Psoas muscle (tissue), 8 donors: ENCODE measurements at places on chromosomes 5 and 9. TPM values are rescaled to one million over a fixed set of nuclear protein-coding genes. Genes with fewer than 3 reads are reported as not detected.

GRCh38 chr9:32589083-32589723 lies 16.2 kb upstream of the NDUFB6 start:
- DNase-seq, result no peak

Gene FBLL1
- polyA plus RNA-seq, result 0.05 TPM

- DNase-seq, result no peak
These were observed 233.2 kb downstream of the FBXL17 start for GRCh38 chr5:108148715-108149139.

GRCh38 chr9:117325110-117325731 lies 89.6 kb downstream of the ASTN2 start:
- DNase-seq, result no peak

DNA sequence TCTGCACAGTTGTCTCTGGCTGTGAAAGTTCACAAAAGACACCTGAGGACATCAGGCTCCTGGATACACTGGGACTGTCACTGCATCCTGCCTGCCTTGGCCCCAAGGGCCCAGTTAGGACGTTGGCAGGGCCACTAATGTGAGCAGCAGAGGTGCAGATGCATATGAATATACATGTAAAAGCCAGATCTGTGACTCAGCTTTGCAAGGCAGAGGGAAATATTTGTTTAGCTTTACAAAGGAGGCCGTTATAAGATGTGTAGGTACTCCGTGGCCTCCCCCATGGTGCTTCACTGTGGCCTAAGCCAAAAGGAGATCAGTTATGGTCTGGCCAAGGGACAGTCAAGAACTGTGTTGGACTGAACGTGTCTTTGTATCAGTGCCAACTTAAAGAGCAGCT lies 4.1 kb upstream of the C1QTNF3 start:
- DNase-seq, result no peak

Gene CRB2
- polyA plus RNA-seq, result 0.01 TPM

Gene GABRA6
- not detected for polyA plus RNA-seq
